ENCODE measurements at places on chromosomes 1 and 21.
A peak's percentile ranks its signal among the peaks of the same experiment; 100 is the strongest.

DNA sequence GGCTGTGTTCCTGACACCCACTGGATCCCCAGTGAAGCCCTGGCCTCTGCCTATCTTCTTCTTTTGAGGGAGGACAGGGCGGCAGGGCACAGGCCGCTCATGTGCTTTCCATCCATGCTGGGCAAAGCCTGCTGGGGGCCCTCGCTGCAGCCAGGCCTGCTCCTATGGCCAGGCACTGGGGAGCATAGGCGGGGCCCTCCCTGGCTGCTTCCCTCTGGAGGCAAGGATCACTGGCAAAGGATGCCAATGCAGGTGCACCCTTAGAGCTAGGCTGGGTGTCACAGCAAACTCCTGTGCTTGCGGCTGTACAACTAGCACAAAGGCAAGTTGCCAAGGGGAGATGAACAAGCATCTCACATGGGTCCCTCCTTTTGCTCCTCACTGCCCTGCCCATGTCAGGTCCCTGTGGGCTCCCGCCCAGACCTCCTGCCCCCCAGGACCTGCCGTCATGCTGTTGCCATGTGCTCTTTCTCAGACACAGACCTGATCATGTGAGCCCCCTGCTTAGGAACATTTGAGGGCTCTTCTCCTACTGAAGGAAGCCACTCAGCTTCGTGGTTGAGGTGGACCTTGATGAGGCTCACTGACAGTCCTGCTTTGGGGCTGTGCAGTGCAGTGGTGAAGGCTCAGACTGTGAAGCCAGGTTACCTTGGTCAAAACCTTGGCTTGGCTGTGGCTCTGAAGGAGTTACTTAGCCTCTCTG is 393.6 kb downstream of the PTPRU start:
- no peak for DNase-seq

DNA sequence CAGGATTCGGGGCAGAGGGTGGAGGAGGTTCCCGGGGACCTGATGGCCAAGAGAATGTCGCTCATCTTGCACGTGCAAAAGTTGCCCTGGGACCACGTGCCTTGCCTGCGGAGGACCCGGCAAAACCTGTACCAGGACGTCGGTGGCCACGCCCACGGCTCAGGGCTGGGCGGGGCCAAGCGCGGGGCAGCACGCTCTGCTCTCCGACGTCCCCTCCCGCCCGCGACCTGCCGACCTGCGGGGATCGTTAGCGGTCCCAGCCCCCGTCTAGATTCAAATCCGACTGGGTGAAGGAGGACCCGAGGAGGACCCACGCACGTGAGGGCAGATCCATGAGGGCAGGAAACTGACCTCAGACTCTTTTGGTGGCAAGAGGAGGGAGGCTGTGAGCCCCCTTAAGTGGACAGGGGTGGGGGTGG is at the start of gene C1orf167:
Gene C1orf167 (plus strand): TSS at position 206 of the 419 bp plus-strand sequence. CDS start 2,208 bp downstream, outside the sequence.
- no peak for DNase-seq

- no peak for DNase-seq
Observed at GRCh38 chr1:155979597-155980343, 1.4 kb upstream of the ARHGEF2 start.

DNA sequence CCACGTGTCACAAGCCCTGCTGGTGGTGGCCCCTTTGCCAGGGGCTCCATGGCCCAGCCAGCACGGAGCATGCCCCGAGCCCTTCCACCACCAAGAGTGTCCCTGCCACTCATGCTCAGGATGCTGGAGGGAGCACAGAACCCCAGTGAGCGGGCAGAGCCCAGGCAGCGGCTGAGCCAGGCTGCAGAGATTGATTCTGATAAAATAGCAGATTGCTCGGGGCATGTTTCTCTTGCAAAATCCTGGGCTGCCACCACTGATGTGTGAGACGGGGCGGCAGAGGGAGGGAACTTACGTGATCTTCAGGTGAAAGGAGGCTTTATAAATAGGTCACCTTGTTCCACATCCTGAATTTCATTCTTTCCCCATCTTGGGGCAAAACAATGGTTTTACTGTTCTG is 53.2 kb downstream of the SPSB1 start:
- no peak for DNase-seq

- DNase-seq = no peak
Observed at GRCh38 chr1:201450721-201451291, 18.2 kb downstream of the PHLDA3 start.

GRCh38 chr1:8429549-8430110 is 111.7 kb downstream of the SLC45A1 start:
- no peak for DNase-seq

DNA sequence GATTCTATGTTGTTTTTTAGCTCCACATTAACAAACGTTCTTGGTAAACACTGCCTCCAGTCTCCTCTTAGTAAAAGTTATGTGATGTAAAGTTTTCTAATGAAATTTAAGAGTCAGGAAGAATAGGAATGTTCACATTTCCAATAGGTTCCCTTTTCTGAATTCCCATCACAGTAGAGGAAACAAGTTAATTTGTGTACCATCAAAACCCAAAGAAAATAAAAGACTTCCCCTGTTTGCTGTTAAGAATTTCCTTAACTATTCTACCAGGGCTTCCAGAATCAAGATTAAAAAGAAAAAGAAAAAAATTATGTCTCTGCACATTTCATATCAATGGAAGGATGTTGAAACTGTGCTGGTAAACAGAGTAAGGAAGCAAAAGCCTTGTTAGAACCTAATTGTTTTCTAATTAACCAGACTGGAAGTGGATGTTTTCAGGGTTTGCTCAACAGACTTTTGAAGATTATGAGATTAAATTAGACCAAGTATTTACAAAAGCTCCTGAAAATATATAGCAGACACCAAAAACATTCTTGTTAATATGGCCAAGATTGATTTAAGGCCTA is 43.4 kb upstream of the PALMD start:
- DNase-seq = no peak

DNA sequence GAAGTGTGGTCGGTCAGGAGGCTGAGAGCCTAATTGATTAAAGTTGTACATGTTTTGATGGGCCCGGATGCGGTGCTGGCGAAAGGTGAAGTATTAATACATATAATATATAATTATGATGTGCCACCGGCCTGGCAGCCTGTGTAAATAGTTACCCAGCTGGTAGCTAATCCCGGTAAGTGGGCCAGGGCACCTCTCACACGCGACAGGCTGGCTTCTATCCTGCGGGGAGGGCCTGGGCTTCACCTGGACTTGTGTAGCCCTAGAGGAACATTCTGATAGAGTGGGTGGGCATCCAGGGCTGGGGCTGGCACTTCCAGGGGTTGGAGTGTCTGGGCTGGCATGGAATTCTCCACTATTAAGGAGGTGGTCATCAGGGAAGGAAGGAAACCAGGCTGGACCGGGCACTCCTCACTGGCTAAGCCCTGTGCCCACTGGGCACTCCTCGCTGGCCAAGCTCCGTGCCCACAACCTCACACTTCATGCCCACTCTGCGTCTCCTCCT is 48.3 kb downstream of the IGSF21 start:
- DNase-seq = no peak

GRCh38 chr1:15439325-15439724 is 1.1 kb downstream of the CTRC start:
- DNase-seq = no peak

DNA sequence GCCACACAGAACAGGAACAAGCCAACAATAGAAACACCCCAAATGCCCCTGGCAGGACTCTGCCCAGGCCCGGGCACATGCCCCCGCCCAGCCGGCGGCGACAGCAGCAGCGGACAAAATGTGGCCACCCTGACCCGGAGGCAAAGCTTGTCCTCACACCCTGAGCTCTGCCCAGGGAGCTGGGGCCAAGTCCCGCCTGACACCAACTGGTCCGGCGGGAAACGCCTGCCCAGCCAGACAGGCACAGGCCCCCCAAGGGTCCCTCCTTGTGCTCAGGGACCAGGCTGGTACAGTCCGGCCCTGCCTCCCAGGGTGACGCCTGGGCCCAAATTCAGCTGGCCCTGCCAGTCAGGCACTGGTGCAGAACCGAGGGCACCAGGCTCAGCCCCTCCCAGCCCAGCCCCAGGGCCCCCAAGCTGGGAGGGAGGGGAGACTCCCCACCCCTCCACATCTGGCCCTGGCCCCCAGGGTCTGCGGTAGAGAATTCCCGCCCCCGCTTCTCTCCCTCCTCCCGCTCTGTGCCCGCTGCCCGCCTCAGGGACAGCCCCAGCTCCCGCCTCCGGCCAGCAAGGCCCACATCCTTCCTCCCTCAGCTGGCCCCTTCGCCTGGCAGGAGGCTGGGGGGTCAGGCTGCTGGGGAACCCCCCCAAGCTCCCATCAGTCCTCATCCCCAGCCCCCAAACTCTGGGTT is 2.0 kb downstream of the AHDC1 start:
- peak; percentile 43 for DNase-seq
